Cardiac septum (tissue), 1 donor: ENCODE measurements at places on chromosomes 5 and 9. TPM values are rescaled to one million over a fixed set of nuclear protein-coding genes. Genes with fewer than 3 reads are reported as not detected.

Gene TPPP
- 7.3 TPM for total RNA-seq

Gene PDE6A
- 0.13 TPM for total RNA-seq

Gene GALNT12
- 0.38 TPM for total RNA-seq

Gene FBXO10
- 5.9 TPM for total RNA-seq

Gene PHF24
- 0.57 TPM for total RNA-seq

Gene MAP1B
- 217 TPM for total RNA-seq

Gene CCDC183
- total RNA-seq: 1.6 TPM

Gene CDH9
- not detected for total RNA-seq

Gene MIER3
- total RNA-seq: 14.8 TPM

Gene PKD2L2
- total RNA-seq: 0.62 TPM

DNA sequence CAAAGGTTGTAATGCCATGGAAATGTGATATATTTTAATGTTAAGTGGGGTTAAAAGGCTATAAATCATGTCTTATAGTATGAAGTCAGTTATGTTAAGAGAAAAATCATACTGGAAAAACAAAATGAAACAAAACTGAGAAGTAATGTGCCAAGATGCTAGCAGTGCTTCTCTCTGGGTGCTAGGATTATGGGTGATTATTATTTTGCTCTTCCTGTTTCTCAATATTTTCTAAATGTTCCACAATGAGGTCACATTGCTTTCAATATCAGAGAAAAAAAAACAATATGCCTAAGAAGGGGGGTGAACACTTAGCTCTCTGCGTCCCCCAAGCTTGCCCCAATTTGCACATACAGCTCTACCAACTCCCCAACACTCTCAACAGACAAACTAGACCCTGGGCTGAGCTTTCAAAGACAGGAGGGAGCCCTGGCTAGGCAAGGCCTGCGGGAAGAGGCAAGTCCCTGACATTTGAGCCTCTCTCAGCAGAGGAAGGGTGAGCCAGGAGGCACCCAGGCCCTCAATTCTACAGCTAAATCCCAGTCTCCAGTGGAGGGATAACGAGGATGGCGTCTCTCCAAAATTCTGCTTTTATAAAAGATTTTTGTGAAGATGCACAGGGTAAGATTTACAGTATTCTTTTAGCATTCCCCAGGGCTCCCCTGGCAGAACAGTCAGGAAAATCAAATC, 24.4 kb downstream of the WHRN start:
- DNase-seq: no peak

DNA sequence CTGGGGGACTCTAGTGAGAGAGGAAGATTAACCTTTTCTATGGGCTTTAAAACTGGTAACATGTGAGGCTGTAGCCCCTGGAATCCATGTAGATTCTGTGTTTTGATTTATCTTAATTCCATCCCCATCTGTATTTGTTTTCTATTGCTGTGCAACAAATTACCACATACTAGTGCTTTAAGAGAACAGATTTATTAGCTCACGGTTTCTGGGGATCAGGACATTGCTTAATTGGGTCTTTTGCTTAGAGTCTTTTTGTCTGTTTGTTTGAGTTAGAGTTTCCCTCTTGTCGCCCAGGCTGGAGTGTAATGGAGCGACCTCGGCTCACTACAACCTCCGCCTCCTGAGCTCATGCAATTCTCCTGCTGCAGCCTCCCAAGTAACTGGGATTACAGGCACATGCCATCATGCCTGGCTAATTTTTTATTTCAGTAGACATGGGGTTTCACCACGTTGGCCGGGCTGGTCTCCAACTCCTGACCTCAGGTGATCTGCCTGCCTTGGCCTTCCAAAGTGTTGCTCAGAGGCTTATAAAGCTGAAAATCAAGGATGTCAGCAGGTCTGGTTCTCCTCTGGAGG, 29.9 kb upstream of the GNA14 start:
- DNase-seq: no peak

GRCh38 chr9:94613003-94613402, 19.4 kb upstream of the FBP2 start:
- no peak for DNase-seq

GRCh38 chr5:105751908-105752307, 1918.8 kb downstream of the EFNA5 start:
- DNase-seq: no peak

DNA sequence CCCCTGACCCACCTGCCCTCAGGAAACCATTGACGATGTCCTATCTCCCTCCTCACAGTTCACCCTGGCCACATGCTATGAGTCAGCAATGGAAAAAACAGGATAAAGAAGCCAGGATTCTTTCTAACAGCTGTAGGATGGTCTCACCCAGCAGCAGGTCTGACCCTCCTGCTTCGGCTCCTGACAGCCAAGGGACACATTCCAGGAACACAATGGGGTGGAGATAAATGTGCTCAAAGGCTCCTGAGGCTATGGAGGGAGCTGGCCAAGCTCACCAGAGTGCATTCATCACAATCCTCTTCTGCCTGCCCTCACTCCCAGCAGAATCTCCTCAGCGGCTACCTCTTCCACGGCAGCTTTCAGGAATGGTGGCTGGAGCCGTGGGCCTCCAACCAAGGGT, 170.3 kb downstream of the PJA2 start:
- DNase-seq: no peak

DNA sequence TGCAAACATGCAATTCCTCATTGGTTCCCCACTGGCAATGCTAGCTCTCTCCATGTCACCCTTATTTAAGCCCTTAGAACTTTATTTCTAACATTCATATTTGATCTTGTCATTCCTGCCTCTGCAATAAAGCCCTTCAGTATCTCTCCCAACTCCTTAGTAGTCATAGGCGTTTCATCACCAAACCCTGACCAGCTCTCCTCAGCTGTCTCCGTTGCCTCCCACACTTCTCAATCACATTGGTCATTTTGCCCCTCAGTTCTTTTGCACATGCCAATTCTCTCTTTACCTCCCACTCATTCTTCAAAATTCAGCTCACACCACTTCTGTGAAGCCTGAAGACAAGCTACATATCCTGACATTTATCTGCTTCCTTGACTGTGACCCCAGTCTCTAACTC, 2.8 kb upstream of the RUSC2 start:
- no peak for DNase-seq

DNA sequence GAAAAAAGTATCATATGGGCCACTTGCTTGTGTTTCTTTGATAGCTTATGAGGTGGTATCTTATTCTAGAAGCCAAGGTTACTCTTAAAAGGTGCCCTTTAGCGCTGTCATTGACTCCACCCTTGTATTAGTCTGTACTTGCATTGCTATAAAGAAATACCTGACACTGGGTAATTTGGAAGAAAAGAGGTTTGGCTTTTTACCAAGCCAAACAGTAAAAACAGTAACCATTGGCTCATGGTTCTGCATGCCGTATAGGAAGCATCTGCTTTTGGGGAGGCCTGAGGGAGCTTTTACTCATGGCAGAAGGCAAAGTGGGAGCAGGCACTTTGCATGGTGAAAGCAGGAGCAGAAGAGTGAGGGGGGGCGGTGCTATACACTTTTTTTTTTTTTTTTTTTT, 87.4 kb downstream of the TEK start:
- DNase-seq: no peak

DNA sequence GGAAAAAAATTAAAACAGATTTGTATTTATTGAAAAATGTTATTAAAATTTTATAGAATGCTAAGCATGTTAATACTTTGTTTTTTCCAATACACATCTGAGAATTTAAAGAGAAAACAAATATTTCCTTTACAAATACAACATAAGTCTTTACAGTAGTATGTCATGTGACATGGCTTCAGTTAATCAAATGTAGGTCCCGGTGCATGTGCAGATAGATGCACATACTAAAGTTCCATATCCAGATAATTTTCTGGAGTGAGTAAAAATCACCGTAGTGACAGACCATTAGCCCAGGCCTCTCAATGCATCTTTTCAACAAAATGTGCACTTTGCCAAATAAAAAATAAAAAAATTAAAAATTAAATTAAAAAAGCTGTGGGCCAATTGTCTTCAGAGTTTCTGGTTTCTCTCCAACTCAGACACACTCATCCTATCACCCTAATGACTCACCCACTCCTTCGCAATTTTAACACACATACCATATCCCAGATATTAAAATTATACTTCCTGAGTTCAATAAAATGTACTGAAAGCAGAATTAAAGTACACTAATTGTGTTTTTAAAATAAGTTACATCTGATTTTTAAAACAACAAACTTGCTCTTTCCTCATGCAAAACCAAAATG, 508.1 kb downstream of the NR2F1-AS1 start:
- DNase-seq: no peak

GRCh38 chr5:96312383-96312782, 120.7 kb downstream of the PCSK1 start:
- DNase-seq: no peak

GRCh38 chr9:37936965-37937364, 33.0 kb upstream of the SLC25A51 start:
- DNase-seq: peak; percentile 85

- no peak for DNase-seq
Measured at GRCh38 chr9:80948876-80949275, 740.5 kb downstream of the TLE1 start.
